D341Med (cell line): ENCODE measurements at places on chromosomes 3 and 15.
A peak's percentile ranks its signal among the peaks of the same experiment; 100 is the strongest.

DNA sequence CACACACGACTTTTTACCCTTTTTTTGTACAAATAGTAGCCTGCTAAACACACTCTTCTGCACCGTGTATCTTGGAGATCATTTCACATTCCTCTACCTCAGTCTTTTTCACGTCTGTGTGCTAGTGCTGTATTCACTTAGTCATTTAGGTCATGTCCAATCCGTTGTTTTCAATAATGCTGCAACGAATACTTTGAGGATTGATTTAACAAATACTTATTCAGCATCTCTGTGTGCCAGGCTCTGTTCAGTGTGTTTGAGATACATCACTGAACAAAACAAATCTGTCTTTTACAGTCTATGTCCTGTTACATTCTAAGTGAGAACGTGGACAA, 882 bp downstream of the JMJD7 start:
- no peak for DNase-seq

- no peak for DNase-seq
Measured at GRCh38 chr3:159760046-159760445, 228.6 kb upstream of the IL12A start.

GRCh38 chr15:99135194-99135593, 30.3 kb downstream of the SYNM start:
- DNase-seq: no peak

DNA sequence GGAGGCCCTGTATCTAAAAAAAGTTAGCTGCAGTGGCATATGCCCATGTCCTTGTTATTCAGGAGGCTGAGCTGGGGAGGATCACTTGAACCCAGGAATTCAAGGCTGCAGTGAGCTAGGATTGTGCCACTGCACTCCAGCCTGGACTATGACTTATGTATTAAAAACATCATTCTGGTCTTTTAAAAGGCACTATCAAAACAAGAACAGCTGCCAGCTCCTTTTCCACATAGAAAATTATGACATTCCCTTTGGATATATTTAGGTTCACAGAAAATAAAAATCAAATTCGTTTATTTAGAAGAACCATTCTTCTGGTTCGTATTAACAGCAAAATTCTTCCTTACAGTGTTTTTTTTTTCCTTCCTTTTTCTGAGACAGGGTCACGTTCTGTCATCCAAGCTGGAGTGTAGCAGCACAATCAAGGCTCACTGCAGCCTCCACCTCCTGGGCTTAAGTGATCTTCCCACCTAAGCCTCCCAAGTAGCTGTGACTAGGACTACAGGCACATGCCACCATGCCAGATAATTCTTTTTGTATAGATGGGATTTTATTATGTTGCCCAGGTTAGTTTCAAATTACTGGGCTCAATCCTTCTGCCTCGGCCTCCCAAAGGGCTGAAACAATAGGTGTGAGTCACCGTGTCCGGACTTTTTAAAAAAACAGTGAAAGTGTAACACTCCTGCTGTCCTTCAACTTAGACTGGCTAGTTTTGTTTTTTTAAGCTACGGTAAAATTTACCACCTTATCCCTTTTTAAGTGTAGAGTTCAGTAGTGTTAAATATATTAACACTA, 13.9 kb downstream of the ICE2 start:
- DNase-seq: no peak

- DNase-seq: no peak
Measured at GRCh38 chr3:107630779-107631178, 108.0 kb downstream of the BBX start.

GRCh38 chr15:88089024-88089620, 167.4 kb downstream of the NTRK3 start:
- no peak for DNase-seq

GRCh38 chr3:123760817-123761216, 123.3 kb downstream of the MYLK start:
- DNase-seq: no peak

- DNase-seq: no peak
Measured at GRCh38 chr3:177135841-177136492, 61.3 kb downstream of the TBL1XR1 start.

GRCh38 chr3:172557515-172558220, 34.4 kb upstream of the TNFSF10 start:
- DNase-seq: no peak

GRCh38 chr3:197749315-197749600, 425 bp upstream of the FYTTD1 start:
- peak; percentile 78 for DNase-seq

DNA sequence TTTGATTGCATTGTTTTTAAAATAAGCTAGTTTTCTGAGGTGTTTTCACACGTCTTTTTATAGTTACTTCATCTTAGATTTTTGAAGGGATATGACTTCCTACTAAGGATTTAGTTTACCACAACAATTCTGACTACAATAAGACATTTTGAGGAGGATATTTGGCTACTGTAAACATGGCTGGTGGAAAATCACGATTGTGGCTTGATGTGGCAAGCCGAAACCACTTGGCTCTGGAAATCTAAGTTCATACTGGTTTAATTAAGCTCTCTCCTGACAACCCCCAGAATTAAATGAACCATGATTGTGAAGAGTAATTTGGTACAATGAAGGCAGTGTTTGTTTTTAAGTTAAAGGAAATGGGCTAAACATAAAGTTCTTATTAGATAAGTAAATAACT, 30.8 kb downstream of the ST3GAL6 start:
- no peak for DNase-seq

GRCh38 chr3:184176377-184177330, 2.0 kb downstream of the AP2M1 start:
- DNase-seq: peak; percentile 65

- no peak for DNase-seq
Measured at GRCh38 chr3:144549166-144549565, 577.5 kb downstream of the DIPK2A start.

- no peak for DNase-seq
Measured at GRCh38 chr3:192364316-192364715, 363.0 kb downstream of the FGF12 start.

DNA sequence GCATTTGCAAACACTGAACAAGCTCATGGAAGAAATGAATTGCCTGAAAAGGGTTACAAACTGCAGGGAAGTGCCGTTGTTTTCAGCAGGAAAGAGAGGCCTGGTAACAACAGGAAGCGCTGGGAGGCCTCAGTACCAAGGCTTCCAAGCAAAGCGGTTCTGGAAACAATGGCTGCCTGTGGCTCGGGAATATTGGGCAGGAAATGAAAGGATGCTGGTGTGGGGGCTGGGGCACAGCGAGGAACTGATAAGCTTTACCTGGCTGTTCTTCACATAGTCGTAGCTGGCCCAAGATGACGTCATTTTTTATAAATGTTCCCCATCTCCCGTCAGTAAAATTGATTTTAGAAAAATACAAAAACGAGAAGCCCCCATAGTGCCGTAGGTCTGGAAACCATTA, 55.9 kb downstream of the ARHGAP31 start:
- no peak for DNase-seq

- DNase-seq: no peak
Measured at GRCh38 chr3:141087076-141087777, 36.1 kb downstream of the SPSB4 start.

GRCh38 chr15:101180620-101181307, 71.1 kb downstream of the CHSY1 start:
- DNase-seq: no peak

DNA sequence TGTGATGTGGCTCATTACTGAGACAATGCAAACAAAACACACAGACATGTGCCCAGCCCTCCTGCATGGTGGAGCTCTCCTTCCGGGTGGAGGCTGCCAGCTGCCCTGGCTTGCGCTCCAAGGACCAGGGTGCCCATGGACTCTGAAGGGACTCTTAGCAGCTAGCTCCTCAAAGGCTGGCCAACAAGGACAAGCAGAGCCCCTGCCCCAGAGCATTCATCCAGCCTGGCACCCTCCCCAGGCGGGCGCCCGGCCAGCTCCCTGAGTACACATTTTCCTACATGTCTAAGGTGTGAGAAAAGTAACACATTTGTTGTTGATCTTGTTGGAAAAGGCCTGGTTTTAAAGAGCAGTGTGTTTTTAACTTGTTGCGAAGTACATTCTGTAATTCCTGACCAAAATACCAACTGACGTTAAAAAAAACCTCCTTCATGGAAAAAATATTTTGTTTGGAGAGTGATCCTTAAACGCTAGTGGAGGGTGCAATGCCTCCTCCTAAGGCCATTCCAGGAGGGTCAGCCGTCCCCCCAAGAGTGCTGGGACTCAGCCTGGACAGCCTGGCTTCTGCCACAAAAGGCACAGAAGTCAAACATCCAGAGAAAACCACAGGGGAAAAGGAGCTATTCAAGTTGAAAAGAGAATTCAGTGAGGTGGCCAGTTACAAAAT, 86.9 kb downstream of the KLF15 start:
- no peak for DNase-seq

GRCh38 chr15:52023169-52023922, 4.3 kb downstream of the MAPK6 start:
- DNase-seq: no peak

- no peak for DNase-seq
Measured at GRCh38 chr3:187900993-187901755, 155.9 kb upstream of the BCL6 start.
